GM18507 (cell line): ENCODE measurements at places on chromosomes 3 and 15.

GRCh38 chr3:186640473-186640818 is 247 bp downstream of the FETUB start:
- no peak for DNase-seq

GRCh38 chr3:159620873-159621272 is 367.8 kb upstream of the IL12A start:
- no peak for DNase-seq

GRCh38 chr3:161915418-161915750 is 418.8 kb downstream of the OTOL1 start:
- DNase-seq: no peak

- DNase-seq: no peak
Observed at GRCh38 chr3:178054471-178054870, 481.8 kb upstream of the KCNMB2 start.
